ENCODE measurements at places on chromosomes 7 and 10.

GRCh38 chr10:21015851-21016250, 118.7 kb upstream of the NEBL start:
- DNase-seq: no peak
- H3K27ac ChIP-seq: no peak overlapping the region
- no peaks in the 10 kb centered on the region for H3K4me1 ChIP-seq
- no peaks in the 10 kb centered on the region for H3K27me3 ChIP-seq
- no peaks in the 10 kb centered on the region for H3K36me3 ChIP-seq

DNA sequence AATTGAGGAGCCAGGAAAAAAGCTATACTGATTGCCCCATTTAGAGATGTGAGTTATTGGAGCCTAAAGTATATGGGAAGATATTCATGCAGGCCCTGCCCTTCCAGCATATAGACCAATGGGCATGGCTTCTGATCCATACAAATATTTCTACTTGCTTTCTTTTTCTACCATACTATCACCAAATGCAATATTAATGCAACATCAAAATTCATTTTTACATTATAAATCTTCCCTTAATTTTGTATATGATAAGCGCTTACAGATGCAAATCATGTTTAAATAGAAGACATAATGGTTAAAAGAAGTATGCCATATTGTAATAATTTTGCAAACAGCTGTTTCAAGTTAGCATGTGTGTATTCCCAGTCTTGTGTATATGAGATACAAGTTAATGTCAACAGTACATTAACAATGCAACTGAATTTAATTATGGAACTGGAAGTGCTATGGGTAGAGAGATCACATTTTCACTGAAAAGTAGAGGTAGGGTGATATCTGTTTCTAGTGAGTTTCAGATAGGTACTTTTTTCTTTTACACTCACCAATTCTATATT, 24.6 kb upstream of the WNT16 start:
- no peak for DNase-seq
- no peak overlapping the region for H3K27ac ChIP-seq
- peaks cover 10% of the 10 kb centered on the region for H3K27me3 ChIP-seq
- H3K36me3 ChIP-seq: no peaks in the 10 kb centered on the region

- H3K4me3 ChIP-seq: no peak overlapping the region
- DNase-seq: no peak
- H3K36me3 ChIP-seq: no peaks in the 10 kb centered on the region
- no peaks in the 10 kb centered on the region for H3K27me3 ChIP-seq
- peaks cover 7% of the 10 kb centered on the region for H3K4me1 ChIP-seq
These were observed 63.7 kb downstream of the PROSER2 start for GRCh38 chr10:11886851-11887250.

DNA sequence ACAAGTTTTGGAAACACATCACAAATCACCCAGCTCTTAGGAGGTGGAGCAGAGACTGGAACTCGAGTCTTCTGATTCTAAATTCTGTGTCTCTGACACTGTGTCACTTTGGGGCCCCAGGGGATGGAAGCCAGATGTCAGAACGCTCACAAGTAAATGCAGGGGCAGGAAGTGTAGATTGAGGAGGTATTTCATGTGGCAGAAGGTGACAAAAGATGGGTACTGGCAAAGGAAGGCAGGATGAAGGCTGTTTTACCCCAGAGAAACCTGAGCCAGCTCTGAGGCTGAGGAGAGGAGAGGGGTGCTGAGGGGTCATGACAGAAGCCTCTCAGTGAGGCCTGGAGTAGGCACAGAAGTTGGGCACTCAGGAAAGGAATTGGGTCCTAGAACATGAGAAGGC, 6.0 kb upstream of the PURB start:
- no peaks in the 10 kb centered on the region for H3K27me3 ChIP-seq
- DNase-seq: peak; percentile 19
- H3K27ac ChIP-seq: peak overlapping the region; percentile 98
- H3K4me1 ChIP-seq: peaks cover 25% of the 10 kb centered on the region

DNA sequence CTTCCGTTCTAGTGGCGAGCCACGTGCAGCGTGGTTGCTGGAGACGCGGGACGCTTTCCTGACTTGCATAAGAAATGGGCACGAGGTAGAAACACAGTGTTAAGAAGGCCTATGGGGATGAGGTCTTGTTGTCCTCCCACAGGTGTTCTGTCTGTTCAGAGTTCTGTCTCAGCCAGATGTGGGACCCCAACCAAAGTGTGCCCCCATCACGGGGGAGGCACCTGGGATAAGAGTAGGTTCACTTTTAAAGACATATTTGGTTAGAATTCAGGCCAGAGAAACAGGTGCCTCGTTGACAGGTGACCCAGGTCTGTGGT, 56.0 kb upstream of the PITRM1 start:
- no peaks in the 10 kb centered on the region for H3K36me3 ChIP-seq
- H3K27ac ChIP-seq: no peak overlapping the region
- peaks cover 1% of the 10 kb centered on the region for H3K27me3 ChIP-seq
- DNase-seq: no peak
- H3K4me3 ChIP-seq: no peak overlapping the region

- H3K4me3 ChIP-seq: no peak overlapping the region
- no peaks in the 10 kb centered on the region for H3K4me1 ChIP-seq
- H3K27ac ChIP-seq: no peak overlapping the region
- H3K36me3 ChIP-seq: peaks cover 5% of the 10 kb centered on the region
These were observed 1274.0 kb upstream of the CELF2 start for GRCh38 chr10:9743639-9744038.
